ENCODE measurements at places on chromosomes 7 and 10. TPM values are rescaled to one million over a fixed set of nuclear protein-coding genes. Genes with fewer than 3 reads are reported as not detected.
A peak's percentile ranks its signal among the peaks of the same experiment; 100 is the strongest.

DNA sequence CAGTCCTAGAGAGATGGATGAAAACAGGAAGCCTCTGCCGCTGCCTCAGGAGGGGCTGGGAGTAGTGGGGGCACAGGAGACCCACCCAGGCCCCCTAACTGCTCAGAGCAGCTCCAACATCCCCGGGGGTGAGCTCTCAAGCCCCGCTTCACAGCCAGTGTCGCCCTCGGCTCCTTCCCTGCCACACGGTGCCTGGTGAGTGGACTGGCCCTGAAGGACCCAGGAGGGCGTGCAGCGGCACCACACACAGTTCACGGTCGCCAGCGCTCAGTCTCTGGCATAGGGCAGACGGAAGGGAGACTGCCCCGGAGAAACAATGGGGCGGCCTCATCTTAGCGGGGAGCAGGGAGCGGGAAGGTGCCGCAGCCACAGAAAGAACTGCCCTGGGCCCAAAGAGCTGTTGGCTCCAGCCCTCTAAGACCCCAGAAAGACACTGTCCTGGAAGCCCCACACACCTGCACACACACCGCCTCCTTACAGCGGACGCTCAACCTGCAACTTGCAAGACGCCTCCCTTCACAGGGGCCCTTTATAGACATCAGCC, 1.2 kb downstream of the CLDN15 start:
- no peak for DNase-seq

- peak; percentile 58 for DNase-seq
Observed at GRCh38 chr10:61140765-61141392, 196.9 kb upstream of the RHOBTB1 start.

- DNase-seq, result no peak
Observed at GRCh38 chr7:2242541-2243429, 759 bp downstream of the NUDT1 start.

- no peak for DNase-seq
Observed at GRCh38 chr7:36455646-36456045, 66.0 kb downstream of the ANLN start.

DNA sequence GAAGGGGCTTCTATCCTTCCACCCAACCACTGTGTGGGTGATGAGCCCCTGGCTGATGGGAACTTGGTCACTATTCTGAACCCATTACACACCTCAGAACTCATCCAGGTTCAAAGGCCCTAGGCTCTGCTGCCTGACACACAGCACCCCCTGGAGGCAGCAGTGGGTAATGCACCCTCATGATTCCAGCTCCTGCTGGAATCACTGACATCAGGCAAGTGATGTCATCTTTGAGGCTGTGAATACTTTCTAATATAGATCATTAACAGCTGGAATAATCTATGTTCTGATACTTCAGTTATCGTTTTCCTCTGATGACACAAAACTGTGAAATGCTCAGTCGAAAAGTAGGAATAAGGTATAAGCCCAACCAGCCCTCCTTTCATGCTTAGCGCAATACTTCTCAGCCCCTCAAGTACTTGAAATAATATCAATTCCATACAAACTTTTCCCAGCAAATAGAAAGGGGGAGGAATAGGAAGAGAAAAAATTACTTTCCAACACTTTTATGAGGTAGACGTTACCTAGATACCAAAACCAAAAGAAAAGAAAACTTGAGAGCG, 7.5 kb upstream of the RBP3 start:
- peak; percentile 22 for DNase-seq

DNA sequence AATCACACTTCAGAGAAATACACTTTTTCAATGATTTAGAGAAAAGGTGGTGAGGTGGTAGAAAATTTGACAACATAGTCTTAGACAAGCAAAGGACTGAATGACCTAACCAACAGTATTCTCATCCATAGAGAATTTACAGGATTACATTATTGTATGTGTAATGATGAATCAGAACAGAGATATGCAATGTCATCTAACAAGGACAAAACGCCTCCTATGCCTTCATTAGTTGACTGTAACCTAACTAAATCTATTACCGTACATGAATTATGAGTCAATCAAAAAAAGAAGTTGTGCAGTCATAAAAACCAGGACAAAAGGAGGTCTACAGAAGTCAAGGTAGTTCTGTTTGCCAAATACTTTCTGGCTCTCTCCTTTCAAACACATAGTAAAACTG, 66.5 kb downstream of the RAB11FIP2 start:
- no peak for DNase-seq

The CYP2C18 gene
- polyA plus RNA-seq, result 0.37 TPM

The SLC25A40 gene
- 26.7 TPM for polyA plus RNA-seq

The NYAP1 gene
- polyA plus RNA-seq, result 4.2 TPM

The PAPSS2 gene
- 59.0 TPM for polyA plus RNA-seq

The TLX1 gene
- polyA plus RNA-seq, result not detected
